ENCODE measurements at places on chromosomes 6 and 20.

DNA sequence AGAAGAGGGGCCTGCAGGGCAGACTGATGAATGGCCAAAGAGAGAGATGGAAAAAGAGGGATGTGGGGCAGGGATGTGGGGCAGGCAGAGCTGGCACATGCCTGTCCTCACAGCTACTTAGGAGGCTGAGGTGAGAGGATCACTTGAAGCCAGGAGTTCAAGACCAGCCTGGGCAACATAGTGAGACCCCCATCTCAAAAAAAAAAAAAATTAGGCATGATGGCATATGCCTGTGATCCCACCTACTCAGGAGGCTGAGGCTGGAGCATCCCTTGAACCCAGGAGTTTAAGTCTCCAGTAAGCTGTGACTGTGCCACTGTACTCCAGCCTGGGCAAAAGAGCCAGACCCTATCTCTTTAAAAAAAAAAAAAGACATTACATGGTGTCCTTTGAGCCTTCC lies 34.8 kb downstream of the RNF8 start:
- no peak for DNase-seq

- DNase-seq: no peak
These were observed 286.3 kb downstream of the BTBD9 start for GRCh38 chr6:38353310-38354036.

GRCh38 chr6:133757335-133757734 lies 131.6 kb upstream of the TCF21 start:
- no peak for DNase-seq

- DNase-seq: no peak
These were observed 4.6 kb downstream of the MAS1L start for GRCh38 chr6:29483186-29483585.

DNA sequence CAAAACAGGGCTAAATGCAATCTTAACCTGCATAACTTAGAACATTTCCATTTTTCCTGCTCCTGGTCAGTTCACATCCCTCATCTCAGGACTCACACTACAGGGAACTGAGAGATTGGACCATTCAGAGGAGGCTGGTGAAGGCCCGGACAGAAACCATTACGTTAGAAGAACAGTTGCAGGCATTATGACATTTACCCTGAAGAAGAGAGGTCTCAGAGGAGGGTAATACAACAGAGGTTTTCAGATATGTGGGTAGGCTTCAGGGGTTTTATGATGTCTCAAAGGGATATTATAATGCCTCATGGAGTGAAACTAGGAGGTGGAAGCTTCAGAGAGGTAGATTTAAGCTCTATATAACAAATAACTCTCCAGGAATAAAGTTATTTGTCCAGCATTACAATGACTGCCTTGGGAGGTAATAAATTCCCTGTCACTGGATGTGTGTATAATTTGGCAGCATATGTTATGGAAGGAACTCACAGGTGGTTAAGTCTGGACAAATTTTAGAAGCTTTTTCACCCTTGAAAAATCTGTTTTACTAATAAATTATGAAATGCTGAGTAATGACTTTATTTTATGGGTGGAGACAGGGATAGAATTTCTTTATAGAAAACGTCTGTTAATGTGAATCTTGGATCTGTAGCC lies 36.7 kb upstream of the RIPOR2 start:
- no peak for DNase-seq

DNA sequence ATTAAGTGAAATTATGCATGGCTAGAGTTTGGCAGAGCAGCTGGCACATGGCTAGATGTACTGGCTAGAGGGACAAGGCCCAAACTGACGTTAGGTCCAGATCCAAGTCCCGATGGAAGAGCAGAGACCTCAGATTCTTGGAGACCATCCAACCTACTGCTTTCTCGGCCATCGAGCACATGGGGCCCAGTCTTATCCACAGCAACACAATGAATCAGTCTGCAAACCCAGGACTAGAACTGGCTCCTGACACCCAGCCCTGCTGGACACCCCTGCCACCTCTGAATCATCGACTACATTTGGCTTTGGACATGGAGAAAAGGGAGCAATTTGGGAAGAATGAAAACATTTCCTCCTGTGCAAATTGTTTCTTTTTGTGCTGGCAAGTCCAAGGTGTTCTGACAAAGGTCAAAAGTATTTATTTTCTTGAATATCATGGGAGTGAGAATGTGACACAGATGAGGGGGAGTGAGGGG lies 23.9 kb upstream of the YWHAB start:
- no peak for DNase-seq

DNA sequence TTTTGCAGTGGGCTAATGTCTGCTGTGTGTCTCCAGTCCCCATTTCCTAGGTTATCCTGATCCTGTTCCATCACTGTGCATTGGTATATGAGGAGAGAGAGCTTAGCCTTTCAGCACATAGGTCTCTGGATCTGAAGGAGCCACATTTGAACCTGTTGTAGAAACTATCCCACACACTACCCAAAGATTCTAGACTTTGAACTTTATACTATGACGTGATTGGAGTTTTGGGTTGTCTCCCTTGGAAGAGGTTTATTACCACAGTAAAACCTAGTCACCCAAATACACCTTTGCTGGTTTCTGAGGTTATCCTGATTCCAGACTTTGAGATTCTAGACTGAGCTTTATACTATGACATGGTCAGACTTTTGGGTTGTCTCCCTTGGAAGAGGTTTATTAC lies 8.0 kb upstream of the OSTM1 start:
- DNase-seq: no peak

DNA sequence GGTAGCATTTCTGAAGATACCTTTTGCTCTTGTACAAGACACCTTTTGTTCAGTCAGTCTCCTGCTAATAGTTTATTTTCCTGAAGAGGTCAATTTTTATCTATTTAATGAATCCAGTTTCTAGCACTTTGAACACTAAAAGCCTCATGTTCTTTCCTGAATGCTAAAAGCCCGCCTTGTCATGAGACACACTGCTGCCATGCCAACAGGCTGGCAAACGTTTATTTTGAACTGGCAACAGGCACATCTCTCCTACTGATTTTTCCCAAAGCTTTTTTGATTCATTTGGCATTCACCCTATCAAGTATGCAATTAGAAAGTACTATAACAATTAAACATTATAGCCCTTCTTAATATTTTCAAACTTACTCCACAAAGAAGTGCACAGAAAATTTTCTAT lies 421.2 kb upstream of the EYS start:
- no peak for DNase-seq

DNA sequence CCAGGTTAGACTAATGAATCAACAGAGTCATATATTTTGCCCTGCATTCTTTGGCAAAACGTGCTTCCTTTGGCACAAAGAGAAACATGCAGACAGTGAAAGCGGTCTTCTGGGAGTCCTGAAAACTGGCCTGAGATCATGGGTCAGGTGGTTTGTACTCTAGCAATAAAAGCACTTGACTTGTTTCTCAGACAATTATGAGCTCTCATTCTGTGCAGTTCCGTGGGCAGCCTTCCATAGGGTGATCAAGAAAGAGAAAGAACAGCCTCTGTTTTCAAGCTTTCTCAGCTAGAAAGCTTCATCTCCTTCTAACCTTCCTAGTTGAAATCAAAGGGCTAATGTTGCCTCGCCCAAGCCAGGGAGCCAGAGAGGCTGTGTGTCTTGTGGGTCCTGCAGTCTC lies 62.7 kb upstream of the ISM1 start:
- DNase-seq: no peak

DNA sequence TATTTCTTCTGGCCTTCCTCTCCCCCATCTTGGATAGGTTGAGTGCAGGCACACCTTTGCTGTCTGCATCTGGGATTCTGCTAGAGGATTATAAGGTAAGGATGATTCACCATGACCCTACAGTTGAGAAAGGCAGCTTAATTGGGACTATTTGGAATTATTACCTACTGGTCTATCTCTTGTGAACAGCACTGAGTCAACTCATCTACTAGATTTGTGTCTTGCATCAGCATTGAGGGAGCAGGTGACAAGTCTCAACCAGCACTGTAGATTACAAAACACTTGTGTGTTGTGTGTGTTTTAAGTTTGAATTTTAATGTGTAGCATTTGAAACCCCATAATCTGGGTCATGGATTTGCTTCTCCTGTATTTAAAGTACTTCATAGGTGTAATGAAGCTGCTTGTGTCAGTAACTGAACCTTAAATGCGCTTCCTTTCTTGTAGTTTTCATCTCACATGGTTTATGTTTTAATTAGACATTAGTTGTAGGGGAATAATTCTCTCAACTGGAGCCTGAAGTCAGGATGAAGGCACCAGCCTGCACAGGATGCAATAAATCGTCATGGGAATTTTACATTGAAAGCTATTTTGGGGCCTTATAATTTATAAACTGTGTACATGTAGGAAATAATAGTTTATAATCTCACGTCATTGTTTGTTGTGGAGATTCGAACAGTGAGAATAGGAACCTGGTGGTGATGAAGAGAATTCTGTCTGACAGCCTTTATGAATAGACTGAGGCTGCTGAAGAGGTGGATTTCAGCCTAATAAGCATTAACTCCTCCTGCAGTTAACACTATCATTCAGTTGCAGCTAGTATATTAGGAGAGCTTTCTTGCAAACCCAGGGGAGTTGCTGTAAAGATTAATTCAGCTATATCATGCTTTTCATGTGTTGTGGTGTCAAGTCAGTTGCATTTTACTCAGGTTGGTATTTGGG lies 125.1 kb downstream of the JARID2 start:
- no peak for DNase-seq

DNA sequence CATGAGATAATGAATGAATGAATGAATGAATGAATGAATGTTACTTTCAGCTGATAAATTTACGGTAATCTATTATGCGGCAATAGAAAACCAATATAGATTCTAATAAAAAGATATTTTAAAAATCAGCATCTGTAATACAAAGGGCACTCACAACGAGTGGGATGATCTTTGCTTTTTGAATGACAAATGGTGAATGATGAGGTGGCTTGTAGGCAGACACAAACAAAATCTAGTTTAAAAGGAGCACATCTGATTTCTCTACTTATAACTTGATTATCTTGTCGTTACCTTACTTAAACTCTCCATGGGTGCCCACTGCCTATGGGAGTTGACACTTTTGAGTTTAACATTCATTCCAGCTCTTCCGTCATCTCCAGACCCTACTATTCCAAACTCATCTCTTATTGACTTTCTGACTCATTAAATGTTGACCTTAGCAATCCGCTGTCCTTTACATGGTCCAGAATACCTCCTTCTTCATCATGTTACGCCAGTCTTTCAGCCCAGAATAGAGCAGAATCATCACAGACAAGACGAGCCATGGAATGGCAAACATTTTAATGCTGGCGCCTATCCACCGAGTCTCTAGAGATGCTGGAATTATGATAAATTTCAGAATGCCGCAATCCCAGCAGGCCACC lies 41.3 kb downstream of the NHLRC1 start:
- no peak for DNase-seq

DNA sequence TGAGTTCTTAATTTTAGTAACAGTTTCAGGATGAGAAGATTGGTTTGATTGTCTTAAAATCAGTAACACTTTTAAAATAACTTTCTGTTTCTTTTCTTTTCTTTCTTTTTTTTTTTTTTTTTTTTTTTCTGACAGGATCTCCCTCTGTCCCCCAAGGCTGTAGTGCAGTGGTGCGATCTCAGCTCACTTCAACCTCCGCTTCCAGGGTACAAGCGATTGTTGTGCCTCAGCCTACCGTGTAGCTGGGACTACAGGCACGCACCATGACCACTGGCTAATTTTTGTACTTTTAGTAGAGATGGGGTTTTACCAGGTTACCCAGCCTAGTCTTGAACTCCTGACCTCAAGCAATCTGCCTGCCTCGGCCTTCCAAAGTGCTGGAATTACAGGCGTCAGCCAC lies 33.7 kb upstream of the KCNQ5 start:
- no peak for DNase-seq

DNA sequence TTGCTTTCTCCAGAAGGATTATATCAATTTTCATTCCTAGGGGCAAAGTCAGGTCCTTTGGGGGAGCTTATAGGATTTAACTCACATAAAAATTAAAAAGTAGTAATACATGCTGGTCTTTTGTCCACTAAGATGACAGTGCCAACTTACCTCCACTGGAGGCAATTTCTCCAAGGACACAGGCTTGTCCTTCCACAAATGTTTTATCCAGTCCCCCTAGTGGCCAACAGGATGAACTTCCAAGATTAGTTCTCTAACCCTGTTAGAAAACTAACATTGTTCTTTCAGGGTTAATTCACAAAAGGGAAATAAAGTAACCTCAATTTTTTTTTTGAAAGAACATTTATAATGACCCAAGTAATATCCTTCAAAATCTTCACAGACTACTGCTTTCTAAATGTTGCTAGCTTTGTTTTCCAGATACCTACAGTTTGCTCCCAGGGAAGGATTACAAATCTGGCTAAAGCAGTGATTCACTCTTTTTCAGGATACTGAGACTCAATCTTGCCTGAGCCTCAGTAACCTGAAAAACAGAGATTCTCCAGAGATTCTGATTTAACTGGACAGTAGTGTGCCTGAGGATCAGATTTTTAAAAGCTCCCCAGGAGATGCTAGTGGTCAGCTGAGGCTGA lies 31.7 kb upstream of the UBR2 start:
- peak; percentile 26 for DNase-seq

DNA sequence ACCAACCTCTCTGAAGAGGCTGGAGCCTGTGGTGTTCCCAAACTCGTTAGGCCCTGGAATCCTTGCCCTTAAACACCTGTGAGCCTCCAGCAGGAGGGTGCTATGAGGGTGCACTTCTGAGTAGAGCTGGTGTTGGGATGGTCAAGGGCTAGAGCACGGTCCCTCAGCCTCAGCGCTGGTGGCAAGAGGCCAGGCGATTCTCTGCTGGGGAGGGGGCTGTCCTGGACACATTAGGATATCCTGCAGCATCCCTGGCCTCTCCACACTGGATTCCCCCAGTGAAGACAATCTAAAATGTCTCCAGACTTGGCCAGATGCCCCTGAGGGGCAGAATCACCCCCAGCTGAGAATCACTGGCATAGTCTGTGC lies 157.8 kb downstream of the SYCP2 start:
- DNase-seq: no peak

DNA sequence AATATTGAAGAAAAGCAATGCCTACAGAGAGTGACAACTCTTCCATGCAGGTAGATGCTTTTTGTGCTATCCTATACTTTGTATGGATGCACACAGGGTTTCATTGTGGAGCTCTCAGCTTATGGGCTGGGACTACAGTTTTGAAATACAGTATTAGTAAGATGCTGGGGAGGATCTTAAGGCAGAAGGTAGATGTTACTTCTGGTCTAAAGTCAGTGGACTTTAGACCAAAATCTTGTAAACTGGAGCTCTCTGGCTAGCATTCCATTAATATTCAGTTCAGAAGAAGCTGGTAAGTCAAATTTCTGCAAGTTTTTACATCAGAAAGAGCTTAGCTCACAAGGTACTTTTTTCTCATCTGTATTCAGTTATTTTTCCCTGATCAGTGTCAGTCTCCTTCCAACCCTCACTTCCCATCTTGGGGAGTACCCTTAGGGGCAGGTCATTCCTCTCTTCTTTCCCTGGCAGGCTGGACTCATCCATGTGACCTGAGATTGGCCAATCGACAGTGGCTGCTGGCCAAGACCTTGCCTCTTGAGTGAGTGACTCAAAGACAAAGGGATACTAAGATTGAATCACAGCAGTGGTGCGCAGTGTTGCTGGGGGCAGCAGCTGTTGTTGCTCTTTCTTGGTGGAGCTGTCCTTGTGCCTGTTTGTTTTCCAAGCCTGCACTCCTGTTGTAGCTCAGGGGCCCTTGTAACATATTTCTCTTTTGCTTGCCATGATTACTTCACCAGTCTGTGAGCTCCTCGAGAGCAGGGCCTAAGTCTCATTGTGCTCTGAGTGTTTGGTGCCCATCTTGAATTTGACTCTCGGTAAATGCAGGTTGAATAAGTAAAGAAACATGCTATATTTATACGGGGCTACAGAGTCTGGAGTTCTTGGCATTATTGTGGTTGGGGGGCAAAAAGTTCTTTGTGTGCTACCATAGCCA lies 2.8 kb upstream of the PHF20 start:
- DNase-seq: peak; percentile 16

Data from T-cell (primary cell).